ENCODE measurements at places on chromosomes 7 and 10. TPM values are rescaled to one million over a fixed set of nuclear protein-coding genes. Genes with fewer than 3 reads are reported as not detected.

The AKR1C4 gene
- total RNA-seq: not detected

The TSPAN33 gene
- total RNA-seq: 20.8 TPM

The CLDN3 gene
- total RNA-seq: 9.9 TPM

The HTR7 gene
- 0.41 TPM for total RNA-seq

The MUC12 gene
- not detected for total RNA-seq

The IFIT1B gene
- total RNA-seq: 0.92 TPM

The ZNF425 gene
- 4.7 TPM for total RNA-seq

The CYP2C19 gene
- total RNA-seq: 2.1 TPM

The HIF1AN gene
- 16.8 TPM for total RNA-seq

The GDI2 gene
- 384 TPM for total RNA-seq

The NXPH1 gene
- not detected for total RNA-seq

The CNNM2 gene
- 13.2 TPM for total RNA-seq

The SEC61G gene
- total RNA-seq: 105 TPM

All from tongue (tissue), 3 donors.